Stimulated activated CD4-positive, alpha-beta T cell treated with anti-CD3 and anti-CD28 coated beads, TNF-alpha, amount 100 ng/mL, for 48 hours (primary cell): ENCODE measurements at places on chromosomes 13 and 19.

- DNase-seq: no peak
Observed at GRCh38 chr13:107590556-107590955, 624.8 kb downstream of the LIG4 start.

DNA sequence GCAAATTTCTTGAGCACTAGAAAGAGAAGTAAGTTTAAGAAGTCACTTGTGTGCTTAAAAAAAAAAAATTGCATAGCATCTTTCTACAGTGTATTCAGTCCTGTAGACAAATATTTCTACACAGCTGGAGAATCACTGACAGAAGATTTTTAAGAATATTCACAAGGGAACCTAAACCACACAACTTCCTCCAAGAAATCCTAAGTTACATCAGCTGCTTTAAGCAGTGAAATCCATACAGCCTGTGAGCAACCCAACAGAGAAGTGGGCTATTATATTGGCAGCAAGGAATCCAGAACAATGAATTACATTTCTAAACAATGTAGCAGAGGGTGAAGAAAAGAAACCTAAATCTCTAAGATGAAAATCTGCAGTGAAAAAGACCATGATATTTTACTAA, 1.5 kb downstream of the DOCK9 start:
- no peak for DNase-seq

DNA sequence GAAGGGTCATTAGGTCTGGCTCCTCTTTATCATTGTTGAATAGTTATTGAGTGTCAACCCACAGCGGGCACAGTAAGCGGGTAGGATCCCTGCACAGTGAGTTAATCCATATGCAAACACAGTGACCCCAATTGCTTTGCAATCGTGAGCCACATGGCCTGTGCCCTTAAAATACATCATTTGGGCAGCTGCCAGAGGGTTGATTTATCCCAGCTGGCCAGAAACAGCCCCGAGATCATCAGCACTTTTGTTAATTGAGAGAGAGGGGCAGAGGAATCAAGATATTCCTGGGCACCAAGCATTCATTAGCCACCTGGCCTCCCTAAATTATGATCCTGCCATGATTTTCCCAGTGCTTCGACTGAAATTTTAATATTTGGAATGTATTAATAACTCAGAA, 9.8 kb upstream of the CNMD start:
- DNase-seq: no peak

DNA sequence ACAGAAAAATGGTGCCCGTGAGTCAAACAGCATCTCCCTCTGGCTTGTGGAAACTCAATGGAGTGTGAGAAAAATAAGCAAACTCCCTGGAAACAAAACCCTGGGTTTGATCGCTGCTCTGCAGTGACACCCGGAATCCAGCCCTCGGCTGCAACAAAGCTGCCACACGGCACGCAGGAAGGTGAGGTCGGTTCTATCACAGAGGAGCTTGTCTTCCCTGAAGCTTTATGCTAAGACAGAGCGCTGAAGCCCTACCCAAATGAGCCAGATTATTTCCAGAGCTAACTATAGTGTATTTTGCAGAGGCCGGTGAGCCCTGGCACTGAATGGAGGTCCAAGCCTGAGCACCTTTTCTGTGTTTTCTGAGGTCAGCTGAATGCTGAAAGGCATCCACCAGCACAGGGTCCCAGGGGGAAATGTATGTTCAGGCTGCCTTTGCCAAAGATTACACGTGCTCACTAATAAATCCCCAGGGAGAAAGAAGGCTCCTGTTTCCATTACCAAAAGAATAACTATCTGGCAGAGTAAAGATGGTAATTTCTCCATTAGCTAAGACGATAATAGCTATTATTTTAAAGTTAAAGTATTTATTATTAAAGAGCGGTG, 77.8 kb downstream of the TSHZ3 start:
- no peak for DNase-seq

- DNase-seq: no peak
Observed at GRCh38 chr19:15702534-15702930, 25.3 kb upstream of the OR10H2 start.

DNA sequence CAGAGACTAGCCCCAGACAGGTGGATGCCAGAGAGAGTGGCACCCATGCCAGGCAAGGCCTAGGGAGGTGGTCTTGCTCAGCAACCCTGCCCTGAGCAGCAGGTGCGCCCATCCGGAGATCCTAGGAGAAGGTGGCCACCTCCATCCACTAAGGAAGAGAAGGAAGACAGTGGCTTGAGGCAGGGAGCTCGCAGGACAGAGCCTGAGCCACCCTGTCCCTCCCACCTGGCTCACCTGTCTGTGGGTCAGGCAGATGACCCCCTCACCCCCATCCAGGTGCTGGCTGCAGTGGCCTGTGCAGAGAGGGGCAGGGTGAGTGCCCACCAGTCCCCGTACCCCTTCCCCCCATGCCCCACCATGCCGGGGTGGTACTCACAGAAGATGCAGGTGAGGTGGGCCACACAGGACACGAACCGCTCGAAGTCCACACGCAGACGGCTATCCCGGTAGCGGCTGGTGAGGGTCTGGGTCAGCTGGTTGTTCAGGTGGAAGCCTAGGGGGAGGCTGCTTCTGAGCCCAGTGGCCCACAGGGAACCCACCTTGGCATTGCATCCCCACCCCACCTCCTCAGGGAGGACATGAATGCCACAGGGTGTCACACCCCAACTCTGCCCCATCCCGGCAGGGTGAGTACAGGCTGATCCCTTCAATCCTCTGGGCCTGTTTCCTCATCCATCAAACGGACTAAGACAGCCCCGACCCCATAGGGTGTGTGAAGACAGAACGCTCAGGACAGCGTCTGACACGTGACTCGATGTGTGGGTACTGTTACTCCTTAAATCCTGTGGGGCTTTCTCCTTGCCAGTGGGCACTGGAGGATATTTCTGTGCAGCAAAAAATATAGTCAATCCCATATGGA, 13.3 kb downstream of the CAPN12 start:
- no peak for DNase-seq

GRCh38 chr13:114103801-114104654, 28.4 kb downstream of the RASA3 start:
- no peak for DNase-seq

GRCh38 chr13:104411141-104411765, 1345.0 kb upstream of the SLC10A2 start:
- no peak for DNase-seq

DNA sequence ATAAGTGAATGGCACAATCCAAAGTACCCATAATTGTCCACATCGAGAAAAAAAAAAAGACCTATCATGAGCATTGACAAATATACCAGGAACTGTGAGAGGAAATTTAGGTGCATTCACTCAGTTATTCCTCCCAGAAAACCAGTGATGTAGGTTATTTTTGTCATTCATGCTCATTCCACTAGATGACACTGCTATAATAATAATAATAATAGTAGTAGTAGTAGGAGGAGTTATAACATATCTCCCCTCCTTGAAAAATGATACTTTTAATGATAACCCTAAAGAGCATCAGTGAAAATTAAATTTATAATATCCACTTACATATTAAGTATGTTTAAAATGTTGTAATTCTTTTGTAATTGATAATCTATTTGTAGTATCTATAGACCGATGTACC, 463.9 kb upstream of the MIR17HG start:
- DNase-seq: no peak
